ENCODE measurements at places on chromosomes 16 and 17. TPM values are rescaled to one million over a fixed set of nuclear protein-coding genes. Genes with fewer than 3 reads are reported as not detected.
A peak's percentile ranks its signal among the peaks of the same experiment; 100 is the strongest.

- no peaks in the 10 kb centered on the region for H3K27me3 ChIP-seq
- no peak for DNase-seq
- peak overlapping the region; percentile 67 for H3K27ac ChIP-seq
- H3K4me3 ChIP-seq, result no peak overlapping the region
- peaks cover 9% of the 10 kb centered on the region for H3K4me1 ChIP-seq
These were observed 31.9 kb downstream of the CMC2 start for GRCh38 chr16:80974649-80975376.

DNA sequence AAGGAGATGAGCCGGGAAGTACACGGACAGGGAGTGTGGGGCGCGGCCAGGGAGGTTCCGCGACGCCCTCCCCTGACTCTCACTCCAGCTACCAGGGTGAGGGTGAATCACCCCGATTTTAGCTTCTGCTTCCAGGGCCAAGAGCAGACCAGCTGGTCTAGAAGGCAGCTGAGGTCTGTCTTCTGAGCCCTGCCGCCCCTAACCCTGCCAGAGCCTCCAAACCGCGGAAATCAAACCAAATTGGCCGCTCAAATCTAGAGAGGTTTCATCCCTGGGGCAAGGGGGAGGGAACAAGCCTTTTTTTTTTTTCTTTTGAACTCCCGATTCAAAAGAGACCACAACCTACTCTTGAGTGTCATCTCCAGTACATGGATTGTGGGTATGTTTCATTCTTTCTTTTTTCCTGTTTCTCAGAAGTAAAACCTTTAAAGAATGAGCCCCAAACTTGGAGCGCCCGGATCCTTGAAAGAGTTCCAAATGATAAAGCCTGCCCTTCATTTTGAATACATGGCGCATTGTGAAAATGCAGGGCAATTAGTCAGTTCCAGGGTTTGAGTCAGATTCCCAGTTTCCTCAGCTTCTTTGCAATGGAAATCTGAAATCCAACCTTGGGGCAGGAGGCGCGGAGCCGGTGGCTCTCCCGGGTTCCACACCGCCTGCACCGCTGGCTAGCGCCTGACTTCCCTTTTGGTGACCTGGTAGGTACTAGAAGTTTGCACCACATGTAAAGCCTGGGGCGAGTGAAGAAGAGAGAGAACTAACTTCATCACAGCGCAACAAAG is 16.5 kb upstream of the ZFHX3 start:
- H3K4me1 ChIP-seq, result peaks cover 6% of the 10 kb centered on the region
- peaks cover 77% of the 10 kb centered on the region for H3K27me3 ChIP-seq
- H3K36me3 ChIP-seq, result peaks cover 2% of the 10 kb centered on the region
- DNase-seq, result no peak

Gene SOX15
- 0.43 TPM for total RNA-seq

Gene KRTAP9-4
- total RNA-seq, result not detected

Gene SBK1
- total RNA-seq, result 0.85 TPM

- DNase-seq, result no peak
- no peak overlapping the region for H3K4me3 ChIP-seq
- peaks cover 26% of the 10 kb centered on the region for H3K4me1 ChIP-seq
- H3K36me3 ChIP-seq, result no peaks in the 10 kb centered on the region
- peaks cover 32% of the 10 kb centered on the region for H3K27me3 ChIP-seq
These were observed 27.9 kb downstream of the HOXB1 start for GRCh38 chr17:48502901-48503300.

- H3K4me3 ChIP-seq, result no peak overlapping the region
- H3K36me3 ChIP-seq, result no peaks in the 10 kb centered on the region
- no peak for DNase-seq
- H3K27me3 ChIP-seq, result no peaks in the 10 kb centered on the region
- peaks cover 8% of the 10 kb centered on the region for H3K4me1 ChIP-seq
- no peak overlapping the region for H3K27ac ChIP-seq
These were observed 87.5 kb upstream of the SOX9 start for GRCh38 chr17:72033334-72033733.

Gene CD300E
- total RNA-seq, result not detected

DNA sequence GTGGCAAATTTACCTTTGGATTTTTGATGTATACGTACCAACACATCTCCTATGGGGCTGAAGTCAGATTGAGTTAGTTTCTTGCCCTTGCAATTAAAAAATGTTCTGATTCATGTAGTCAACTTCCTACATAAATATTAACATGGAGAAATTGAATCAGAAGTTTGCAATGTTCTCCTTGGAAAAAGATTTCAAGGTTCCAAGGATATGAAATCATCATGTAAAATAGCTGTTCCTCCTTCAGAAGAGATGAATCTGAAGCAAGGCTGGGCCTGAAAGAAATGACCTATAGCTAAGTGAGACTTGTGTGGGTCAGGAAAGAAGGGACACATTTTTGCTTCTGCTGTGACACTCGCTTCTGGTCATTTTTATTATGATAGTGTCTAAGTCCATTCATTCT is 131.7 kb downstream of the RGS9 start:
- H3K27ac ChIP-seq, result no peak overlapping the region
- H3K4me1 ChIP-seq, result peaks cover 12% of the 10 kb centered on the region
- DNase-seq, result no peak
- peaks cover 3% of the 10 kb centered on the region for H3K36me3 ChIP-seq
- no peak overlapping the region for H3K4me3 ChIP-seq

- peaks cover 21% of the 10 kb centered on the region for H3K4me1 ChIP-seq
- DNase-seq, result no peak
- no peaks in the 10 kb centered on the region for H3K27me3 ChIP-seq
- no peak overlapping the region for H3K4me3 ChIP-seq
These were observed 42.0 kb downstream of the CMIP start for GRCh38 chr16:81486540-81487061.

DNA sequence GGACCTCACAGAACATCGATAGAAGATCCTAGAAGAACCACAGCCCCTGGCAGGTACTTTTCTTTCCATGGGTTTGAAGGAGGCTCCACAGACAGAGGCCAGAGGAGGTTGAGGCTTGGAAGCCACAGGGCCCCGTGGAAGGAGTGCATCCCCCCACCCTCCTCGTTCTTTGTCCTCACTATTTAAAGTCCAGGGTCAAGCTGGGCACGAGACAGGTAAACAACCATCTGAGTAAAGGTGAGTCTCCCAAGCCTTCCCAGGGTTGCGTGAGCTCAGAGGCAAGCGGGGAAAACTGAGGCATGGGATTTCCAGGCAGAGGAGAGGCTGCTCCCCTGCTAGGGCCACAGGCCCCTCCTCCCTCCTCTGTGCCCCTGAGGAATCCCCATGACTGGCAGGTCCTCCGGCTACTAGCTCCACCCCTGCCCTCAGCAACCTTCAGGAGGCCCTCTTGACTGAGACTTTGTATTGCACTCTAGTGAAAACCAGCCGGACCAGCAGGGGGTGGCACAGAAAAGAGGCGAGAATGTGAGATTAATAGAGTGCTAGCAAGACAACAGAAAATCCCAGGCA is 927 bp upstream of the SULT1A2 start:
- no peaks in the 10 kb centered on the region for H3K27me3 ChIP-seq
- H3K4me1 ChIP-seq, result no peaks in the 10 kb centered on the region
- H3K4me3 ChIP-seq, result no peak overlapping the region
- no peak for DNase-seq

Gene TNFRSF12A
- total RNA-seq, result 7.3 TPM

DNA sequence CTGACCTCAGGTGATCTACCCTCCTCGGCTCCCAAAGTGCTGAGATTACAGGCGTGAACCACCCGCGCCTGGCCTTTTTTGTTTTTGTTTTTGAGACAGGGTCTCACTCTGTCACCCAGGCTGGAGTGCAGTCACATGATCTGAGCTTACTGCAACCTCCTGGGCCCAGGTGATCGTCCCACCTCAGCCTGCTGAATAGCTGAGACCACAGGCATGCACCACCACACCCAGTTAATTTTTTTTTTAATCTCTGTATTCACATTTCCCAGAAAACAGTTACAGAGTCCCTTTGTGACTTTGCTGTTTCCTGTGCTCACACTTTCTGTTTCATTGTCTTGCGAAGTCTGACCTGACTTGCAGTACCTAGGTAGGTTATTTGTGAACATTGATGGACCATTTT is 2.7 kb downstream of the CLUAP1 start:
- peak overlapping the region; percentile 97 for H3K27ac ChIP-seq
- H3K4me1 ChIP-seq, result peaks cover 57% of the 10 kb centered on the region
- peaks cover 28% of the 10 kb centered on the region for H3K36me3 ChIP-seq
- peak overlapping the region; percentile 80 for H3K4me3 ChIP-seq
- no peaks in the 10 kb centered on the region for H3K27me3 ChIP-seq

Gene TRPV3
- total RNA-seq, result 0.31 TPM

Gene PRSS33
- total RNA-seq, result not detected

- H3K27me3 ChIP-seq, result no peaks in the 10 kb centered on the region
- H3K4me3 ChIP-seq, result no peak overlapping the region
- H3K36me3 ChIP-seq, result peaks cover 2% of the 10 kb centered on the region
- H3K4me1 ChIP-seq, result peaks cover 23% of the 10 kb centered on the region
- H3K27ac ChIP-seq, result no peak overlapping the region
- no peak for DNase-seq
These were observed 12.2 kb upstream of the SLX4 start for GRCh38 chr16:3623642-3624041.

- no peak overlapping the region for H3K27ac ChIP-seq
- no peaks in the 10 kb centered on the region for H3K36me3 ChIP-seq
- peaks cover 39% of the 10 kb centered on the region for H3K27me3 ChIP-seq
- DNase-seq, result no peak
These were observed 100.7 kb downstream of the CYLD start for GRCh38 chr16:50842589-50842988.

Gene KRT14
- not detected for total RNA-seq

GRCh38 chr16:84694980-84695379 is 4.8 kb upstream of the USP10 start:
- no peaks in the 10 kb centered on the region for H3K36me3 ChIP-seq
- H3K4me1 ChIP-seq, result peaks cover 10% of the 10 kb centered on the region
- no peak overlapping the region for H3K4me3 ChIP-seq
- peaks cover 3% of the 10 kb centered on the region for H3K27me3 ChIP-seq
- DNase-seq, result no peak
- H3K27ac ChIP-seq, result no peak overlapping the region

DNA sequence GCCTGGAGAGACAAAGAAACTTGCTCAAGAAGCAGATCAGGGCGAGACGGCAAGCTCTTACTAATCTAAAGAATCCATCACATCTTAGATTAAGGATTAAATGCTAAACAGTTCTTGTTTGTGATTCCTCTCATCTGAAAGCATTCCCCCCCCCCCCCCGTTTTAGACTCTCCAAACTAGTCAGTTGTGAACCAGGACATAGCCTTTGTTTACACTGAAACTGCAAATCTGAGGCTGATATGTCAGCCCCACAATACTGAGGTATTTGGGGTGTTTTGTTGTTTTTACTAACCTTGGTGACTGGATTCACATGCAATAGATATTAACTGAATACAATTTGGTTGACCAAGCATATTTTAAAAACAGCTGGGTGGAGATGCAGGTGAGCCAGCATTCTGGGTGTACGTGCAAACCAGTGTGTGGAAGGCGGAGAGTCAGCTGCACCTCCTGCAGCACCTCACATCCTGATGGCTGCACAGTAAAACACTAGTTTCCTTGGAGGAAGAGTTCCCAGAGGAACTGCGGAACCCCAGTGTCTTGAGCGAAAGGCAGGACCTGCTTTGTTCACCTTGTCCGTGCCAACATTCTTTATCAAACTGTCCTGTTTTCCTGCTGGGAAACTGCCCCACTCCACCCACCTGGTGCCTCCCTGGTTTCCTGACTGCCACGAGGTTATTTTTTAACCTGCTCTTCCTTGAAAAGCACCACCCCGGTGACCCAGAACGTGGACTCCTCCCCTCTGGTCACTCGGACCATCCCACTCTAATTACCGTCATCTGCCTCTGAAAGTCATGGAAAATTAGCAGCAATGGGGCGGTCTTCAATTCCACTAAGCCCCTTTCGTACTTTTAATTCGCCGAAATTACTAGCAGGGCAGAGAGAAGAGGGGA is 1.2 kb upstream of the YPEL2 start:
- peak overlapping the region; percentile 66 for H3K4me3 ChIP-seq
- DNase-seq, result peak; percentile 68
- no peaks in the 10 kb centered on the region for H3K36me3 ChIP-seq
- peaks cover 55% of the 10 kb centered on the region for H3K4me1 ChIP-seq

GRCh38 chr16:2910441-2910969 is 1.2 kb upstream of the FLYWCH1 start:
- peaks cover 5% of the 10 kb centered on the region for H3K27me3 ChIP-seq
- DNase-seq, result no peak
- no peak overlapping the region for H3K4me3 ChIP-seq
- H3K27ac ChIP-seq, result no peak overlapping the region
- H3K36me3 ChIP-seq, result peaks cover 13% of the 10 kb centered on the region

GRCh38 chr17:29180788-29181160 is 576 bp upstream of the MYO18A start:
- no peak overlapping the region for H3K27ac ChIP-seq
- peaks cover 19% of the 10 kb centered on the region for H3K27me3 ChIP-seq
- H3K4me3 ChIP-seq, result peak overlapping the region; percentile 52
- peaks cover 30% of the 10 kb centered on the region for H3K4me1 ChIP-seq
- no peak for DNase-seq
- no peaks in the 10 kb centered on the region for H3K36me3 ChIP-seq

Gene NLRC5
- total RNA-seq, result 208 TPM

DNA sequence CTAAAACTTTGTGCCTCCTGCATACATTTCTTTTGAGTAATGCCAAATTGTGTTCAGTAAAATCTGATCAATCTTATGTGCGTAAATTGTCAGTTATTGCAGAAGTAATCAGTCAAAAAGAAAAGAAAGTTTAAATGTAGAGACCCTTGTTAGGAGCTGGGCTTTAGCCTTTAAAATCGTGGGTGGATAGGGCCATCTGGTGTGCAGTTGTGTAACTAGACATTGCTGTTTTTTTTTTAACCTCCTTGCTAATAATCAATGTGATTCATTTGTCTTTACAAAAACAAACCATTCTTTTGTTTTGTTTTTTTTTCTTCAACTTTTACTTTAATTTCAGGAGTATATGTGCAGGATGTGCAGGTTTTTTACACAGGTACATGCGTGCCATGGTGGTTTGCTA is 5.3 kb upstream of the WWOX start:
- no peaks in the 10 kb centered on the region for H3K36me3 ChIP-seq
- peaks cover 17% of the 10 kb centered on the region for H3K27me3 ChIP-seq
- H3K27ac ChIP-seq, result no peak overlapping the region
- H3K4me3 ChIP-seq, result no peak overlapping the region
- H3K4me1 ChIP-seq, result peaks cover 9% of the 10 kb centered on the region

DNA sequence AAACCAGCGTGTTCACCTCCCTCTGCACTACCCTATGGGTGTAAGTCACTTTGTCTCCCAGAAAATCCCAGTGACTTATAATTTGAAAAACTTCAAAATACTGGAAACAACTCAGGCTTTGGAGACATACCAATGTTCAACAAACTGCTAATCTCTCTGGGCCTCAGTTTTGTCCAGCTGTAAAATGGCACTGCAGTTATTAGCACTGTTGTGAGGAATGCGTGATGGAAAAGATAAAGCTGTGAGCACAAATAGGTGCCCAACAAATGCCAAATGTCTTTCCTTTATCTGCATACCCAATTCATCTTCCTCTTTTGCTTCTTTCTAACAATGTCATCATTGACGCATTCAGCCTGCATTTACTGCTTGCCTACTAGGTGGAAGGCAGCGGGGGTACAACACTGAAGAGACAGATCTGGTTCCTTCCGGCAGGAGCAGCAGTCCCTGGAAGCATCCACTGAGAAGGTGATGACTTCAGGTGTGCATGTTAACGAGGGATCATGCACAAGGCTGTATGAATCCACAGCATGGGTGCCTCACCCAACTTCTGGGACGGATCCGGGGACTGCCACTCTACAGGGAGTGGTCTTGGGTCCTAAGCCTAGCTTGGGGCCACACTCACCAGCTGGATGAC is 63.4 kb downstream of the CYTH1 start:
- peak overlapping the region; percentile 88 for H3K27ac ChIP-seq
- no peak for DNase-seq
- peaks cover 73% of the 10 kb centered on the region for H3K4me1 ChIP-seq
- peak overlapping the region; percentile 69 for H3K4me3 ChIP-seq

GRCh38 chr16:80739523-80739922 is 64.9 kb downstream of the CDYL2 start:
- peak; percentile 59 for DNase-seq
- H3K27ac ChIP-seq, result peak overlapping the region; percentile 62
- peaks cover 44% of the 10 kb centered on the region for H3K36me3 ChIP-seq
- peaks cover 38% of the 10 kb centered on the region for H3K4me1 ChIP-seq
- no peaks in the 10 kb centered on the region for H3K27me3 ChIP-seq
